ENCODE measurements at places on chromosomes 2 and 18.
A peak's percentile ranks its signal among the peaks of the same experiment; 100 is the strongest.

- no peak for DNase-seq
Observed at GRCh38 chr2:154532763-154533162, 165.7 kb upstream of the KCNJ3 start.

GRCh38 chr2:88176352-88176984 lies 6.3 kb downstream of the THNSL2 start:
- no peak for DNase-seq

GRCh38 chr2:105301646-105302045 lies 27.9 kb downstream of the TGFBRAP1 start:
- DNase-seq, result no peak

- DNase-seq, result no peak
Observed at GRCh38 chr2:70081221-70081620, 6.1 kb upstream of the PCBP1 start.

- no peak for DNase-seq
Observed at GRCh38 chr2:9770006-9770307, 73.3 kb upstream of the TAF1B start.

DNA sequence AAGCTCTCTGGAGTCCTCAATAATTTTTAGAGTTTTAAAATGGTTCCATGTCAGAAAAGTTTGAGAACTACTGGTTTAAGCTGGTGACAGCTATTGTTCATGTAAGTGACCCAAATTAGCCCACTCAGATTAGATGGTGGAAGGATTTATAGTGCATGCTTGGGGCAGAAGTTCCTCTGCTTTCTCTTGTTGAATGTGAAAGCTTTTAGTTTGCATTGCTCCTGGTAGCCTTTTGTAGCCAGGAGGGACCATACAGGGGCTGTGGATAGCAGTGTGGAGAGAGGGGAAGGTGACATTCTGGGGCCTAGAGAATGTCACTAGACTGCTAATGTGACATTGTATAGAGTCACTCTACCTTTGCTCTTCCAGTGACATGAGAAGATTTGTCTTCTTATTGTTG lies 40.3 kb upstream of the IGFBP5 start:
- no peak for DNase-seq

DNA sequence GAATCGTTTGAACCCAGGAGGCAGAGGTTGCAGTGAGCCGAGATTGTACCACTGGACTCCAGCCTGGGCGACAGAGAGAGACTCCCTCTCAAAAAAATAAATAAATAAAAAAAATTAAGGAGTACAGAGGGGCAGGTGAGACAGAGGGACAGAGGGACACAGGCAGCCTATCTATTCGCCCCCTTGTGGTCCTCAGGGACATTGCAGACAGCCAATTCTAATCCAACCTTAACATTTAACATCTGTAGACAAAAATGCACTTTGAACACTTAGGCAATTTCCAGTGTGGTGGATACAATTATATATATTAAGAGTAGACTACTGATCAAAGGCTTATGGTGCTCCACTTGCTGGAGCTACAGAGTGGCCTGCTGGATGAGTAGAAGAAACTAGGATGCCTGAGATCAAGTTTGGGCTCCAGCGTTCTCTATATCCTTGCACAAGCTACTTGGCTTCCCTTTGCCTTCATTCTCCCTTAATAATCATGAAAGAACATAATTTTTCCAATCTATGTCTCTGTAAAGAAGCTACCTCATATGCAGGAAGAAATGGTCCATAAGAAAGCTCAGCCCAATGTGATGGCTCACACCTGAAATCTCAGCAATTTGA lies 8.2 kb upstream of the SMARCAL1 start:
- peak; percentile 2 for DNase-seq

- DNase-seq, result no peak
Observed at GRCh38 chr18:60966876-60967275, 366.4 kb upstream of the CDH20 start.

DNA sequence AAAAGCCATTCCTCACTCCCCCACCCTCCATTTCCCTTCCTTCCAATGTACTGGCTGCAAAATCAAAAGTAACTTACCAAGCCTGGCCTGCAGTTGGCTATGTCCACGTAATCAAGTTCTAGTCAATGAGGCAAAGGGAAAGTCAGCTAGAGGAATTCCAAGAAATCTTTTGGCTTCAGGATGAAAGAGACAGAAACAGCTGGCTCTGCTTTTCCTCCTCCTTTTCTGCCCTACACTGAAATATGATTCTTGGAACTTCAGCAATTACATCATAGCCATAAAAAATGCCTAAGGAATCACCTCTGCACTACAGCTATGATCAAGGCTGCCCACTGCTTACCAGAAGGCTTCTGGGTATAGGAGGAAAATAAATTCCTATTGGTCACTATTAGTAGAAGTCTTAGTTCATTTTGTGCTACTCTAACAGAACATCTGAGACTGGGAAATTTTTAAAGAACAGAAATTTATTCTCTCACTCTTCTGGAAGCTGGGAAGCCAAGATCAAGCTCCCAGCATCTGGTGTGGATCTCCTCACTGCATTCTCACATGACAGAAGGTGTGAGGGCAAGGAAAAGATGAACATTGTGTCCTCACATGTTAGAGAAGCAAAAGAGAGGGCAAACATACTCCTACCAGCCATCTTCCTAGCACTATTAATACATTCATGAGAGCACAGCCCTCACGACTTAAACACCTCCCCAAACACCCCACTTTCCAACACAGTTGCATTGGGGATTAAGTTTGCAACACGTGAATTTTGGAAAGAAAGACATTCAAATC lies 219.9 kb downstream of the TMX3 start:
- no peak for DNase-seq

DNA sequence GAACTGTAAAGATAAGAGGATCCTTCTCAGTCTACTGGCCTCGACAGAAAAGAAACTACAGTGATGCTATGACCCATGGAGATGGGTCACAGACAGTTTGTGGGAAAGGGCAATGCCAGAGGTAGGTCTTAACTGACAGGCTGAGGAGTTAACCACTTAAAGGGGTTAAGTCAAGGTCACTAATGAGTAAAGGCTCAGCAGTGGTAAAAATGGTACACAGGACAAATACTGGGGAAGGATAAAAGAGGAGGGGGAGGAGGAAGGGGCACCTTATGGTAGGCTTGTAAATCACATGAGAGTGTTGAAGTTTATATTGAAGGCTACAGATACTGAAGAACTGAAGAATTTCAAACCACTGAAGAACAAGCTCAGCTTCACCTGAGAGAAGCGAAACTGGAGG lies 9.9 kb downstream of the IER3IP1 start:
- DNase-seq, result no peak

DNA sequence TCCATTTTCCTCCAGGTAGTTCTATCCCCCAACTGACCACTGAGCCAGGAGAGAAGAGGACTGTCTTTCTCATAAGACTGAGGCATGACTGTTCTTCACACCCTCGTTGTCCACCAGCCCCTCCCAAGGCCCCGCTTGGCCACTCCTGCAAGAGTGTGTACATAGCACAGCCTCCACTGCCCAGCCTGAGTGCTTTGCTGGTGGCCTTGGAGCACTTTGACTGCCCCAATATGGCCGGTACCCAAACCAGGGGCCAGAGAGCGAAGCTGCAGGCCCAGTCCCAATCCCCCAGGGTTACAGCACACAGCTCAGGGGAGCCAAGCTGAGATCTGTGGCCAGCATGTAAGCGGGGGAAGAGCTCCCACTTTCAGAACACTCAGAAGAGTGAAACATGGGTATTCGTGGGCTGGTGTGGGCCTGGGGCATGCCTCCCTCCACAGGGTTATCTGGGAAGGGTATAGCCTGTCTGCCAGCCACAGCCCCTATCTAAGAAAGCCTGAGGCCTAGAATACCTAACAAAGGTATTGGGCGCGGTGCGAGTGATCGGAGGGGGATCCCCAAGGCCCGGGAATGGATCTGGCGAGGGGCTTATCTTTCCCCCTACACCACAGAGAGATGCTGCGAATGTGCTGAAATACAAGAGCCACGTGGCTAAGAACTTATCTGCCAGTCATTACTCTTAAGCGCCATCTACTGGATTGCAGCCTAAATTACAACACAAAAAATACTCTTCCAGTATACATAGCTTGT lies 163.8 kb downstream of the WDPCP start:
- peak; percentile 85 for DNase-seq

- no peak for DNase-seq
Observed at GRCh38 chr2:154527962-154528361, 170.5 kb upstream of the KCNJ3 start.

DNA sequence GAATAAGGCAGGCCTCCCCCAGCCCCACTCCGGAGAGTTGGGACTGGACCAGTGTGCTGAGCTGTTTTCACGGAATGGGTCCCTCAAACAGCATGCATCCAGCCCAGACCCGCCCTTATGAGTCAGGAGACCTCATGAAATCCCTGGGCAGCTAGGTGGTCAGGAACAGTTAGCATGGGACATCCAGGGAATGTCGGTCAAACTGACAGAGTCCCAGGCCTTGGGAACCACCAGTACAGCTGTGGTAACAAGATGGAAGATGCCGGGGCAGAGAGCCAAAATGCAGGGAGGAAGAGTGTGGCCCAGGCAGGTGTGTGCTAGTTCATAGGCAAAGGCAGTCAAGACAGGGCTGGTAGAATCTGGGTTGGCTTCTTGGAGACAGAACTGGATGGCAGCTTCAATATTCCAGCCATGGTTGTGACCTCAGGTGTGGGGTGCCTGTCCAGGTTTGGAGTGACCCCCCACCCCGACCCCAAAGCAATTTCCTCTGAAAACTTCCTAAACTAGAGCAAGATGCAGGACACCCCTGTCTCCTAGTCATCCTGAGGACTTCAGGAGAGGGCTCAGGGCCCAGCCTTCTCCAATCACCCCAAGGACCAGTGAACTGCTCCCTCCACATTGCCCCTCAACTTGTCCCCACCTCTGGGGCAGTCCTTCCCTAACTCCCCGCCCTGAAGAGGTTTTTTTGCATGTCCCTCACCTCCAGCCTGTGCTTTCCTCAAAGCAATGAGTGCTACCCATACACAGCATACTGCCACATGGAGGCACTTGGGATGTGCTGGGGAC lies 46.5 kb downstream of the KCNIP3 start:
- no peak for DNase-seq

- DNase-seq, result no peak
Observed at GRCh38 chr2:138306626-138307025, 194.9 kb upstream of the SPOPL start.

DNA sequence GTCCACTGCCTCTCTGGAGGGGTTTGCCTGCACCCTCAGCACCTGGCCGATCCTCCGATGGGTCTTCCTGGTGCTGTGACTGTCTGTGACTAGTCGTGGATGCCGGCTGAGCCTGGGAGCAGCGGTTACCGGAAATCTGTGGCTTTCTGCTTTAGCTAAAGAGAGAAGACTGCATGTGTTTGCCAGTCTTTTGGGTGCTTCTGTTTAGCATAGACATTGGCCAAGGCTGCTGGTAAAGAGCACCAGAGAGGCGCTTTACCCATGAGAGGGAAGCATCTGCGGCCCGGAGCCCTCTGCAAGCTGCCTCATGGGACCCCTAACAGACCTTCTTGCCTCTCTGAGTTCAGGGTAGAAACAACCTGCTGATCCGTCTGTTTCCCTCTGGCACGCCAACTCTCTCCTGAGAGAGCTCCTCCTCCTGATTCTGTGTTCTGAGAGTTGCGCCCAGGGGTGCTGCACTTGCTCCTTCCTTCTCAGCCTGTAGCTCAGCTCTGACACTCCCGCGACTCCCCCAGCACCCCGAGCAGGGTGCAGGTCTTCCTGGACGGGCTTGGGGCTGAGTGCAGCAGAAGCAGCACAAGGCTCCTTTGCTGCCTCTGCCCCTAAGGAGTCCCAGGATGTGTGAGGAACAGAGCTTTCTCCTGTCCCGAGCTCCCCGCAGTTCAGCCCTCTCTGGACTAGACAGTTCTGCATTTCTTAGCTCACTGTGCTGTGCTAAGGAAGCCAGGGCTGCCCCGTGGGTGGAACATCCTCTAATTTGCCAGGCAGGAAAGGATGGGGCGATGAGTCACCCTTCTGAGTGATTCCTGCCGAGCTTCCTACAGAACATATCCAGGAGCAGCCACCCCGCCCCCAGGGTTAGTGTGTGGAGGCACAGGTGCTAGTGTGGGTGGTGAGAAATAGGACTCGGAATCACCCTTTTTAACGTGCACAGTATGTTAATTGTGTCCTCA lies 203.2 kb downstream of the SH3RF3 start:
- DNase-seq, result peak; percentile 89

DNA sequence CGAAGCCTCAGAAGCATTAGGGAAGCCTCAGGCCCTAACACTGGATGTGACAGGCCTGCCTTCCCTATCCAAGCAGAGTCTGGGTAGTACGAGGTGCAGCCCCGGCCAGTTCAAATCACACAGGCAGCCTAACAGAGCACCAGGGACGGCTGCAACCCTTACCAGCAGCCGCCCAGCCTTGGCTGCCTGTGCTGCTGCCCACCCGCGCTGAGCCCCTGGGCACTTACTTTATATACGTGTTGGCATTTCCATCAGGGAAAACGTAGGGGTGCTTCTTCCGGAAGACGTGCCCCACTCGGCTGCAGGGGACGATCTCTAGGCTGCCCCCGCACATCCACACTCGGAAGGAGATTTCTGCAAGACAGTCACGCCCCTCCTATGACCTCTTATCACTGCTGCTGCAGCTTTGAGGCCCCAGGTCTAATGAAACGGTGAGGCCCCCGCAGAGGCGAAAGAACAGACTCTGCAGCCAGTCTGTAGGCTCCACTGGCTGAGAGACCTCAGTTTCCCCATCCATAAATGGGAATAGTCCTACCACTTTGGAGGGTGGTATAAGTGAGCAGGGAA lies 124.7 kb upstream of the CAPN13 start:
- DNase-seq, result no peak

- peak; percentile 93 for DNase-seq
Observed at GRCh38 chr2:157364257-157364974, 38.8 kb upstream of the ERMN start.

DNA sequence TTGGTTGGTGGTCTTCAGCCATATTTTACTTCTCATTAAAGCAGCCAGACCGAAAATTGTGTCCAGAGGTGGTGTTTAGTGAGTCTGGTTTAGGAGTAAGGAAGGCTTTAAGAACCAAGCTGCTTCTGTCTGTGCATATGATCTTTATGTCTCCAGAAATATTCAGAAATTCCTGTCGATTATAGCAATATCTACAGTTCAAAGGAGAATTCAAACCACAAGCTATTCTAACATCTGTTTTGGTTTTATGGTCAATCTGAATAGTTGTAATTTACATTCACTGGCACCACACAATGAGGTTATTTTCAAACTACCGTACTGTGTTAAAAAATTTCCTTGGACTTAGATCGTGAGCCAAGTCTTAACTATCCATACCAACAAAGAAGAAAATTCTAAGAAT lies 11.3 kb downstream of the UPP2 start:
- no peak for DNase-seq

Data from Kasumi-1 (cell line).